ENCODE measurements at places on chromosomes 2 and 18.
A peak's percentile ranks its signal among the peaks of the same experiment; 100 is the strongest.

- no peak for DNase-seq
These were observed 13.6 kb downstream of the STRN start for GRCh38 chr2:36952748-36953197.

GRCh38 chr2:28134262-28134812 lies 243.8 kb downstream of the BABAM2 start:
- peak; percentile 16 for DNase-seq

DNA sequence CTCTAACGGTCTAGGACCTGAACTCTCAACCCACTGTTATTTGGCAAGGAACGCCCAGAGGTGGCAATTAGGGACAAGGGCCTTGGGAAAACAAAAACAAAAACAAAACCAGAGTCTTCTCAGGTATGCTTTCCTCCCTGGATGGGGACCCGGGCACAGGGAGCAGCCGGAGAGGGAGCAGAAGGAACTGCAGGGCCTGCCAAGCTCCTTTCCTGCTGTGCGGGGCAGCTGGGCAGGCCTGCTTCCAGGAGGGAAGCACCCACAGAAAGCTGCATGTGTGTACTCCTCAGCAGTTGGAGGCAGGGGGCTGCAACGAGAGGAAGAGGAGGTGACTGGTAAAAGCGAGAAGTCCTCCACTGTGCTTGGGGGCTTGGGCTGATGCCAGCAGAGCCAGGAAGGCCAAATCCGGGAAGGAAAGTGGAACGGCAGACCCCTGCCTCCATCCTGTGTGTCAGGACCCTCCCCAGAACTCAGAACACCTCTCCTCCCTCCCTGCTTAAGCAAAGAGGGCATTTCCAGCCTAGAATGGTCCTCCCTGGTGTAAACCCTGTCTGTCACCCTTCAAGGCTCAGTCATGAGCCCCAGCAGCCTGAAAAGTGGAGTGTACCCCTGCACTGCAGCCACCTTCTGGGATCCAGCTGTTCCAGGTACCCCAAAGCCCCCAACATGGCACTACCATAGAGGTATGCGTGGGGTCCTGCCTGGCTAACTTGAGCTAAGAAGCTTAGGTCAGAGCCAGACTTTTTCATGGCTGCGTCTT lies 56.3 kb downstream of the DNMT3A start:
- no peak for DNase-seq

GRCh38 chr2:132860220-132860619 lies 190.2 kb upstream of the LYPD1 start:
- no peak for DNase-seq

DNA sequence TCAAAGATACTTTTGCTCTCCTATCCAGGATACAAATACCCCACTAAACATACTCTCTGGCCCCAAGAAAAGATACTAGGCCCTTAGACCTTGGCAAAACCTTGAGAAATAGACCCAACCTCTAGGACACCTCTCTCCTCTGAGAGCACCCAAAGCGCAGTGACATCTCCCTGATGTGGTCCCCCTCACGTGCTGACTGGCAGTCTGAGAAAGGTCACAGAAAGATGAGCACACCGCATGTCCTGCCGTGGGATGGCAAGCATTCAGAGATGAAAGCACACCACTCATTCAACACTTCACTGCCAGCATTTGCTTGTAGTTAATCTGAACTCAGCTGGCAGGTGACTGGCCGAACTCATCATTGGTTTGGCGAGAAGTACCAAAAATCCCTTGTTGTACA lies 6.1 kb upstream of the TBC1D8 start:
- no peak for DNase-seq

DNA sequence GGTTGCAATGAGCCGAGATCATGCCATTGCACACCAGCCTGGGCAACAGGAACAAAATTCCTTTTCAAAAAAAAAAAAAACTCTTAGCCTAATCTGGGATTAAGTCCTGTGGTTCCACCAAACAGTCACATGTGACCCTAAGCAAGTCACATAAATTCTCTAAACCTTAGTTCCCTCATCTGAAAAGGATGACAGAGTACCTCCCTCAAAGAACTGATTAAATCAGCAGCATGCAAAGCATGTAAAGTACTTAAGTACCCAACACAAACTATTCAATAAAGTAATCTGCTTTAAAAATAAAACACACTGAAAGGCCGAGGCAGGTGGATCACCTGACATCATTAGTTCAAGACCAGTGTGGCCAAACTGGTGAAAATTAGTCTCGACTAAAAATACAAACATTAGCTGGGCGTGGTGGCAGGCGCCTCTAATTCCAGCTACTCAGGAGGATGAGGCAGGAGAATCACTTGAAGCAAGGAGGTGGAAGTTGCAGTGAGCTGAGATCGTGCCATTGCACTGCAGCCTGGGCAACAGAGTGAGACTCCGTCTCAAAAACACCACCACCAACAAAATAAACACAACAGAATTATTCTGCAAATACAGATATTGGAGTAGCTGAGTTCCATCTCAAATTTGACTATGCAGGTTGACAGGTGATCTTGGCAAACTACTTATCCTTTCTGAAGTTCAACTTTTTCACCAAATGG lies 7.0 kb downstream of the USP34 start:
- DNase-seq = no peak

DNA sequence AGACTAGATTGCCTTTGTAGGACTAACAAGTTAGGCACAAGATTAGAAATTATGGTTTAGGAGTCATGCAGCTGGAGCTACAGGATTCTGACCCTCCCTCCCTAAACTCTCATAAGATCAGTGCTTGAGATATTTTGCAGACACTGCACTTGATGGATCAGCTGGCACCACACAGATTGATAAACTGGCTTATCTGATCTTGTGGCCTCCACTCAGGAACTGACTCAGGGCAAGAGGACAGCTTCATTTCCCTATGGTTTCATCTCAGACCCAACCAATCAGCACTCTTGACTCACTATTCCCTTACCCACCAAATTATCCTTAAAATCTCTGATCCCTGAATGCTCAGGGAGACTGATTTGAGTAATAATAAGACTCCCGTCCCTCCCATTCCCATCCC lies 152.3 kb downstream of the DIS3L2 start:
- DNase-seq = no peak

GRCh38 chr2:240788482-240788881 lies 31.5 kb downstream of the KIF1A start:
- DNase-seq = no peak

DNA sequence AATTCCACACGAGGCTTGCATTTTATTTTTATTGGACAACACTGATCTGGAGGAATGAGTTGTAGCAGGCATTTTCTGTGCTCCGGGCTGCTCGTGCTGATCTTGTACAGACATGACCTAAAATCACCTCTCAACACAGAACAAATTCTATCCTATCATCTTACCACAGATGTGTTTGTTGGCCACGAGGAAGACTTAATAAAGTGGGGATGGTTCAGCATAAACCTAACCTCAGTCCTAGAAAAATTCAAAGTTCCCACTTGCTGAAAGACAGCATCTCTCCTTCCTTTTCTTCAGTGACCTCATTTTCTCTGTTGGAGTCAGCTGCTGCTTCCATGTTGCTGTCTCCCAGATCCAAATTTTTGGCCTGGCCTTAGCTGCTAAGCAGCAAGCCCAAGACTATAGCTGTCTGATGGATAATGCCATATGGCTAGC lies 45.3 kb downstream of the RBKS start:
- no peak for DNase-seq

- no peak for DNase-seq
These were observed 96.9 kb downstream of the TPO start for GRCh38 chr2:1510176-1510575.

DNA sequence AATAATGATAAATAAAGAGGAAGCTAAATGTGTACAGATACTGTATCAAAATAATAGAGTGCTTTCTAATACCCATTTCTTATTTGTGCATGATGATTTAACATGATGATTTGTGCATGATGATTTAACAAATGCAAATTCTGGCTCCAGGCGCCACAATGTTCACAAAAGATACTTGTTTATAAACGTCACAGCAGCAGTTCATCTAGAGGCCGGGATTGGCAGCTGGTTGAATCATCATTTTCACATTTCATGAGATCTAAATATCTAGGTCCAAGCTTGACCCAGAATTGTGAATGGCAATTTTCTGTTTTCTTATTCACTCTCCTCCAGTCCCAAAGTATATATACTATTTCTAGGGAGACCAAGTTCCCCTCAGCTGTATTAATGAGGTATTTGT lies 322.0 kb downstream of the SUCLG1 start:
- no peak for DNase-seq

DNA sequence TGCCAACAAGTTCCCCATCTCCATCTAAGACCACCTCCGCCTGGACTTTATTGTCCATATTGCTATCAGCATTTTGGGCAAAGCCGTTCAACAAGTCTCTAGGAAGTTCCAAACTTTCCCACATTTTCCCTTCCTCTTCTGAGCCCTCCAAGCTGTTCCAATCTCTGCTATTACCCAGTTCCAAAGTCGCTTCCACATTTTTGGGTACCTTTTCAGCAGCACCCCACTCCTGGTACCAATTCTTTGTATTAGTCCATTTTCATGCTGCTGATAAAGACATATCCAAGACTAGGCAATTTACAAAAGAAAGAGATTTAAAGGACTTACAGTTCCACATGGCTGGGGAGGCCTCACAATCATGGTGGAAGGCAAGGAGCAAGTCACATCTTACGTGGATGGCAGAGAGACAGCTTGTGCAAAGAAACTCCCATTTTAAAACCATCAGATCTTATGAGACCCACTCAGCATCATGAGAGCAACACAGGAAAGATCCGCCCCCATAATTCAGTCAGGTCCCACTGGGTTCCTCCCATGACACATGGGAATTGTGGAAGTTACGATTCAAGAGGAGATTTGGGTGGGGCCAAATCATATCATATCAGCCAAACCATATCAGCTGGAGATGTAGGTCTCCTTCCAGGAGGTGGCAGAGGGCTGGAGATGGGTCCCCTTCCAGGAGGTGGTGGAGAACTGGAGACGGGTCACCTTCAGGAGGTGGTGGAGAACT lies 19.8 kb upstream of the TXNDC2 start:
- peak; percentile 80 for DNase-seq

- peak; percentile 94 for DNase-seq
These were observed 133.7 kb downstream of the COMMD1 start for GRCh38 chr2:62038975-62039771.

GRCh38 chr18:289026-289425 lies 21.2 kb upstream of the THOC1 start:
- peak; percentile 77 for DNase-seq

GRCh38 chr2:72723769-72724370 lies 102.0 kb downstream of the EXOC6B start:
- no peak for DNase-seq

DNA sequence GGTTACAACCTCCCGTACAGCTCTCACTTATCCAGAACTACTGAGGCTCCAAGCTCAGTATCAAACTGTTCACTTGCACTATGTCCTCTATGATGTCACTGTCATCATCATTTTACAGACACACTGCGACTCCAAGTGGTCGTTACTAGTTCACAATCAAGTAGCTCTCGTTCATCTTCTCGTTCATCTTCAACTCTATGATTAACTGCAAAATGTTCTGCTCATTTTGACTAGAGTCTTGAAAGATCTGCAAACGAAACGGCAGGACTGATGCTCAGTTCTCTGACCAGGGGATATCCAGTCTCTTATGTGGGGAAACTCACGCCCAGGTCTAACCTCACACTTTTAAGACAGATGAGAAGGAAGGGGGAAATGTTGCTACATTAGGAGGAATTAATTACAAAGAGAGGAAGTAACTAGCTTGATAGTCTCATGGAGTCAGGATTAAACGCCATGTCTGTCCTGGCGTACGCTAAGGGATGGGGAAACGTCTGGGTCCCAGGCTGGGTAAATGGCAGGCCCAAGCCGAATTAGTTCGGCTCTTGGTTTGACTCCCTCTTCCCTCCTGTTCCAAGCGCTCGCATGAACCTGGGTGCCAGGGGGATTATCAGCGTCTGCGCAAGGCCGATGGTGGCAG lies 794 bp upstream of the CHCHD5 start:
- DNase-seq = peak; percentile 12

GRCh38 chr2:229243890-229244560 lies 27.1 kb downstream of the PID1 start:
- no peak for DNase-seq

DNA sequence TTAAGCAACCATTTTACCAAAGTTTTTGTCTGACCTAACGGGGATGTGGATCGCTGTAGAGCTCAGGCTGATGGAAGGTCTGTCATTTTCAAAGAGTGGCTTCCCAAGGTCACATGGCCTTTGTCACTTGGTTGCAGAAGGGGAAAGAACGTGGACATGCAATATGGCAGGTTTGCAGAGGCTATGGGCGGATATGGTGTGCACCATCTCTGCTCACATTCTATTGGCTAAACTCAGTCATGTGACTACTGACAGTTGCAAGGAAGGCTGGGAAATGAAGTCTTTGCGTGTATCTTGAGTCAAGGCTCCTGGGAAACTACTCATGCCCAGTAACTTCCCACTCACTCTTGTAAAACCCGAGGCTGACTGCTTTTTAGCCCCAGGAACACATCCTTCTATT lies 96.8 kb downstream of the ST6GAL2 start:
- DNase-seq = no peak

GRCh38 chr2:158142568-158143332 lies 41.1 kb downstream of the UPP2 start:
- peak; percentile 85 for DNase-seq

DNA sequence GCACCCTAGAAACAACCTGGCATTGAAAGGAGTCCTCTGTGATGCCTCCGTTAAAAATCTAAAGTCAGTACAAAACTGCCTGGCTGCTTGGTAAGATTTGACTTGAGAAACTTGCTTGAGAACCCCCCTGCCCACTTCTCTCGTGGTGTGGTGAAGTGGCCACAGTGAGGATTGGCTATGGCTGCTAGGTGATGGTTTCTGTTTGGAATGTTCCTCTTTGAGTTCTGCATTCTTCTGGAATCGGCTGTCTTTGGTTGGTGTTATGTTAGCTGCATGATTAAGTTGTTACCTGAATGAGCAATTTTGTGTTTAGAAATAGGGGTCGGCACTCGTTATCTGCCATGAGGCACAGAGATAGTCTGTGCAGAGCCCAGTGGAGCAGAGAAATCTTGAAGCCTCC lies 21.7 kb upstream of the SAG start:
- DNase-seq = no peak

- DNase-seq = no peak
These were observed 139.5 kb downstream of the LRRC30 start for GRCh38 chr18:7370375-7370774.

GRCh38 chr18:3177902-3178687 lies 41.7 kb downstream of the MYOM1 start:
- peak; percentile 100 for DNase-seq
